ENCODE measurements at places on chromosomes 6 and 20.

DNA sequence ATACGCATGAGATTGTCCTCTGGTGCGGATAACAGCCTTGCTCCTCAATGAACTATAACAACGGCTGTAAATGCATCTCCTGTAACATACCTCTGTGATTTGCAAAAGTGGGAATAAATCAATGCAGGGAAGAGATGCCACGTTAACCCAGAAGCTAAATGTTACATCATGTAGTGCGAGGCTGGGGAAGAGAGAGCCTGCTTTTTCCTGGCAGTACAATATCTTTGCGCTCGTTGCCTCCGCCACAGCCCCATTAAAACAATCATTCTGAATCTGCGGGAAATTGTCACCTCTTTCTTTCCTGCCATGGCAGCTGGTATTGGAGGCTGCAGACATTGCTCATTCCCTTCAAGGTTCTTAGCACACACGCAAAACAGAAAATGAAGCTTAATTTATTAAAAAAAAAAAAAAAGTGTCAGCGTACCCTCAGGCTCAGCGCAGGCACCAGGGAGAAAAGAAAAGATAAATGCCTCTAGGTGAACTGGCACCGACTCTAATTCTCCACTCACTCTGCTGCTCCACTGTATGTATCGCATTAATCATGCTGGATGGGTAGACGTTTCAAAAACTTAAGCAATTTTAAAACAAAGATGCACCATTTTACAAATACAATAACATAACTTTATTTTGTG lies 70.2 kb upstream of the TFB1M start:
- DNase-seq: no peak

- DNase-seq: peak; percentile 52
These were observed 142.1 kb downstream of the DTNBP1 start for GRCh38 chr6:15520626-15521203.

- peak; percentile 91 for DNase-seq
These were observed at the start of the genes KCTD20 and PXT1 for GRCh38 chr6:36442671-36443470. TSS of gene KCTD20 (plus strand) at chr6:36443000. CDS start at chr6:36470098, 27,098 bp downstream. TSS of gene PXT1 (minus strand) at chr6:36442854. CDS start at chr6:36426082, 16,772 bp downstream.

- no peak for DNase-seq
These were observed 27.6 kb upstream of the MRPS18A start for GRCh38 chr6:43715056-43715788.

- DNase-seq: no peak
These were observed 182.3 kb upstream of the RAB32 start for GRCh38 chr6:146361128-146361924.
